ENCODE measurements at places on chromosomes 13 and 19.
A peak's percentile ranks its signal among the peaks of the same experiment; 100 is the strongest.

GRCh38 chr19:12202250-12202649 is 39.4 kb downstream of the ZNF136 start:
- peak; percentile 10 for DNase-seq

- no peak for DNase-seq
These were observed 7.9 kb upstream of the STK24 start for GRCh38 chr13:98584668-98585397.

GRCh38 chr13:113655346-113656002 is 2.5 kb downstream of the ATP4B start:
- no peak for DNase-seq

DNA sequence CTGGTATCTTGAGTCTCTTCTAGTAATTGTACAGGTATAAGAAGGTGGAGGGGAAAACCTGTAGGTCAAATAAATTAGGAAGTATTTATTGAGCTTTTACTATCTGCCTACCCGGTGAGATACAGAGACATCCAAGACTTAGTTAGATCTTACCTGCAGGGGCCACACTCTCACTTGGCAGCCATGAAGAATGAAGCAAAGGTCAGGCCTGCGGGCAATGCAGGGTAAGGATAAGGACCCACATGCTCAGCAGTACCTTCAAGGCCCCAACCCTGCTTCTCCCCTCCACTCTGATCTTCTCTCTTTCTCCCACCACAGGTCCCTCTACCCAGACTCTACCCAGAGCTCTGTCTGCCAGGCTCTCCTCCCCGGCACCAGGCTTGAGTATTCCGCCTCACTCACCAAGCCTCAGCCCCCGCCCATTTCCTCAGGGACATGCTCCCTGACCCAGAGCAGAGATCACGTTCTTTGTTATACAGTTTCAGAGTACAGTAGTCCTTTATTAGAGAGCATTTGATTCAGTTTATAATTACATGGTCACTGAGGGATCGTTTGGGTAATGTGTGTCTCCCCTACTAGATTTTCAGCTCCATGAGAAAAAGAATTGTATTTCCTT is 18.9 kb upstream of the CLDN10 start:
- DNase-seq = no peak

GRCh38 chr13:91896547-91896946 is 498.1 kb downstream of the GPC5 start:
- DNase-seq = no peak

Measured in hematopoietic multipotent progenitor cell (in vitro differentiated cells).